Glomerular endothelial cell (primary cell): ENCODE measurements at places on chromosomes 6 and 20. TPM values are rescaled to one million over a fixed set of nuclear protein-coding genes. Genes with fewer than 3 reads are reported as not detected.

RNF144B gene
- total RNA-seq, result 30.3 and 33.4 TPM in 2 replicates

ARMH2 gene
- not detected in 2 replicates for total RNA-seq

BIRC7 gene
- 0.12 TPM in 1 of 2 replicates, not detected in the other for total RNA-seq

TFAP2B gene
- 0.82 TPM in 1 of 2 replicates, not detected in the other for total RNA-seq

MCM8 gene
- 4.6 and 4.7 TPM in 2 replicates for total RNA-seq

ZSCAN31 gene
- 16.9 and 19.7 TPM in 2 replicates for total RNA-seq

ZNF322 gene
- 8.7 and 11.1 TPM in 2 replicates for total RNA-seq

ZNF311 gene
- 0.05 and 0.70 TPM in 2 replicates for total RNA-seq

MROH8 gene
- total RNA-seq, result 3.2 and 3.5 TPM in 2 replicates

TP53TG5 gene
- total RNA-seq, result not detected in 2 replicates

TPD52L1 gene
- total RNA-seq, result 5.1 and 9.6 TPM in 2 replicates

HINT3 gene
- 11.8 and 16.4 TPM in 2 replicates for total RNA-seq

OOEP gene
- not detected in 2 replicates for total RNA-seq

PDYN gene
- total RNA-seq, result not detected in 2 replicates

CCN5 gene
- not detected in 2 replicates for total RNA-seq

WFDC11 gene
- not detected in 2 replicates for total RNA-seq

DST gene
- total RNA-seq, result 187 and 226 TPM in 2 replicates

ARFGEF3 gene
- total RNA-seq, result 4.5 and 5.1 TPM in 2 replicates

RHAG gene
- not detected in 2 replicates for total RNA-seq

OPRM1 gene
- total RNA-seq, result not detected in 2 replicates

PCMT1 gene
- total RNA-seq, result 94.4 and 101 TPM in 2 replicates

RAD21L1 gene
- not detected in 2 replicates for total RNA-seq

PLCB4 gene
- 4.3 and 5.9 TPM in 2 replicates for total RNA-seq

SLA2 gene
- not detected in 2 replicates for total RNA-seq

ZNF165 gene
- 0.23 and 0.97 TPM in 2 replicates for total RNA-seq

LY6G5C gene
- total RNA-seq, result 3.7 and 4.1 TPM in 2 replicates

EPPIN gene
- total RNA-seq, result not detected in 2 replicates

TAF11 gene
- 21.5 and 28.0 TPM in 2 replicates for total RNA-seq

HLA-DQB2 gene
- total RNA-seq, result not detected in 2 replicates

KCNK17 gene
- not detected in 2 replicates for total RNA-seq

C6orf141 gene
- 17.9 and 28.1 TPM in 2 replicates for total RNA-seq

PSMB9 gene
- 53.8 and 55.1 TPM in 2 replicates for total RNA-seq

GTF3C6 gene
- 49.3 and 53.3 TPM in 2 replicates for total RNA-seq

MUC21 gene
- total RNA-seq, result not detected in 2 replicates

TLDC2 gene
- not detected in 2 replicates for total RNA-seq

CYP21A2 gene
- not detected in 2 replicates for total RNA-seq

CLDN20 gene
- not detected in 2 replicates for total RNA-seq

ENPP1 gene
- 0.53 and 1.2 TPM in 2 replicates for total RNA-seq

RBM24 gene
- 5.5 and 8.2 TPM in 2 replicates for total RNA-seq

HLA-DRB1 gene
- 12.7 and 20.4 TPM in 2 replicates for total RNA-seq

PLG gene
- total RNA-seq, result not detected in 2 replicates

SLC17A1 gene
- total RNA-seq, result not detected in 2 replicates

TRIM15 gene
- not detected in 2 replicates for total RNA-seq

MOCS1 gene
- total RNA-seq, result 8.6 and 12.1 TPM in 2 replicates

RAB44 gene
- total RNA-seq, result 0.06 TPM in 1 of 2 replicates, not detected in the other

SLC22A16 gene
- total RNA-seq, result not detected in 2 replicates

TREML1 gene
- total RNA-seq, result not detected in 2 replicates

PTK6 gene
- total RNA-seq, result not detected in 2 replicates

COL11A2 gene
- total RNA-seq, result under 0.01 and 0.53 TPM in 2 replicates

NMBR gene
- total RNA-seq, result not detected in 2 replicates

RNF217 gene
- total RNA-seq, result 8.9 and 15.2 TPM in 2 replicates
